ENCODE measurements at places on chromosomes 4 and X.

- DNase-seq: no peak
These were observed 57.4 kb downstream of the NSD2 start for GRCh38 chr4:1928356-1929239.

DNA sequence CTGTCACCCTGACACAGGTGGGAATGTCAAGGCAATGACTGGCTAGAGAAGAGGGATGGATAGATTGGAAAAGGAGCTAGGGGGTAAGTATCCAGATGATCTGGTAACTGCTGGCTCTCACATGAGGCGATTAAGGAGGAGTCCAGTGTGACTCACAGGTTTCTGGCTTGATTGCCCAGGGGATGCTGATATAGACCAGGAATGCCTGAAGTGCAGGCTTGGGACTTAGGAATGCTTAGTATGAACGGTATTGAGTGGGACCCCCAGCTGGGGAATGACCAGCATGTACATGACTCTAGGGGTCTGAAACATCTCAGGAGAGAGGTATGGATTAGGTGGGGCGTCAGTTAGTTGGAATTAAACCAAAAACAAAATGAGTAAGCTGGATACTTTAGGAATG is 65.8 kb upstream of the PRPS1 start:
- DNase-seq: no peak

DNA sequence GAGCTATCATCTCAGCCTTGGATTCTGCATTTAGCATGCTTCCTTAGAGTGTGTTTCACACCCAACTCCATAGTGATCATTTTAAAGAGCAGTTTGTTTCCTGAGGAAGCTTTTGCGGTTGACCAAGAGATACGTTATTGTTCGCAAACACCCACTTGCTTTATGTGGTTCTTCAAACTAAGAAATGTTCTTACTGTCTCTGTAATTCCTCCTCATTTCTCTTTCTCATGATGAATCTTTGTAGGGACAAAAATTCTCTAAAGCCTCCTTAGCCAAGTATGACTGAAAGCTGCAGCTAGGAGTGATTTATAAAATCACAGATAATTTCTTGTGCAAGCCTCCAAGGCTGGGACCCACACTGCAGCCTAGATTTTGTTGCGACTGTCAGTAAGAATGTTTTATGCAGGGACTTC is 10.0 kb downstream of the TNIP3 start:
- DNase-seq: no peak

DNA sequence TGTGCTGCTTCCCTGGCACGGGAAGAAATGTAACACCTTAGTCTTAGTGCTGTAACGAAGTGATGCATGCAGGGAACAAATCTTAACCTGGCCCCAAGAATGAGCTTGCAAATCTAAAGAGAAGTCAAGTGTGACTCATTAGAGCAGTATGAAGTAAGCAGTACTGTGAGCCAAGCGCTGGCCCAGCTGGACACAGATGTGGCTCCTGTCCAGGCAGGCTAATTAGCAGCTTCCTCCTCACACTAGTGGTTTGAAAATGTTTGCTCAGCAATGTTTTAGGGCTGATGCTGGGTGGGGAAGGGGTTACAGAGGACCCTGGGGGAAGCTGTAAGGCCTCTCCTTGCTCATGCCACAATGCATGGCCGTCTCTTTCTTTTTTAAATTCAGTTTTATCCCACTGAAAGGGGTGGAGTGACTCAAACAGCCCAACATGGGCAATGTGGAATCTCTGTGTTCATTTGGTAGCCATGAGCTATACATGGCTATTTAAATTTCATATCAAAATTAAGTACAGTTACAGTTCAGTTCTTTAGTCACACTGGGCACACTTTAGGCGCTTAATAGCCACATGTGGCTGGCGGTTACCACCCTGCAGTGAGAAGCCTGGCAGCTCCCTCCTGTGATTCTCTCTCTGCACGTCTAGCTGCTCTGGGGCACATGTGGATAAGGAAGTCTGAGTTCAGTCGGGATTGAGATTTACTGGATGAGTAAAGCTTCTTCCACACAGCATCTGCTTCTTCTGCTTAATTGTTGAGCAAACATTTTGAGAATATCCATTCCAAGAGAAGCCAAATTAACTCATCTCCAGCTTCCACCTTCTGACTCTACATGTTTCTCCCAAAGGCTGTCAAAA is 48.8 kb downstream of the MAP7D2 start:
- DNase-seq: no peak

GRCh38 chr4:57193209-57193810 is 83.1 kb upstream of the IGFBP7 start:
- DNase-seq: no peak

DNA sequence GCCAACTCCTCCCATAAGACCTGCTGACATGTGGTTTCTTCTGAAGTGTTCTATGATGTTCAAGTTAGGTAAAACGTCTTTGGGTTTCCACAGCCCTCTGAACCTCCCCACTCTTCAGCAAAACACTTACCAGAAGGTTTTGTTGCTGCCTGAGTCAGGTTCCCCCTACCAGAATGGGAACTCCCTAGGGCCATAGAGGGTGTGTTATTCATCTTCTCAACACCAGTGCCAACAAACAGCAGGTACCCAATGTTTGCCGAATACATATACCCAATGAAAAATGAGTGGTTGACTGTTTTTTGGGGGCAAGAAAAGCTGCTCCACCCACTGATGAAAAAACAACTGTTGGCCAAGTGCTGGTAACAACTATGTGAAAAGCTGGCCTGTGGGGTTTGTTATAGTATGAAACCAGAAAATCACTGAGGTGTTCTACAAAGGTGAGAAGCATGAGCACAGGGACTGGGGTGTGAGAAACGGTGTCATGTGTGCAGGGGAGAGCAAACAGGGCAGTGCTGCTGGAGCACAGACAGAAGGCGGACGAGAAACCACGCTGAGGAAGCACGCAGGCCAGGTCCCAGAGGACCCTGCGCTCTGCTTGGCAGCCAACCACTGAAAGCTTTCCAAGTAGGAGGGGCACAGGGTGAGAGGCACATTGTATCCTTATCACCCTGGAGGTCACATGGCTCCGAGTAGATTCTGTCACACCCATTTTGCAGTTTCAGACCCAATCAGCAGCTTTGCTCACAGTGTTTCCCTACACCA is 28.8 kb downstream of the ATP8A1 start:
- no peak for DNase-seq

DNA sequence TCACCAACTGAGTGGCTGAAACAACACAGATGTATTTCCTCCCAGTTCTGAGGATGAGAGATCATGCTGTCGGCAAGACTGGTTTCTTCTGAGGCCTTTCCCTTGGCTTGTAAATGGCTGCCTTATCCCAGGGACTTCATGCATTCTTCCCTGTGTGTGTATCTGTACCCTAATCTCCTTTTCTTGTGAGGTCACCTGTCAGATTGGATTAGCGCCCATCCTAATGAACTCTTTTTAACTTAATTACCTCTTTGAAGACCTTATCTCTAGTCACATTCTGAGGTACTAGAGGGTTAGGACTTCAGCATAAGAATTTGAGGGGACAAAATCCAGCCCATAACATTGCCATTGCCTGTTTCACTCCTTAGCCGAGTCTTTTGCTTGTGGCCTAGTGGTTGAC is 59.5 kb upstream of the TMEM150C start:
- no peak for DNase-seq

GRCh38 chr4:24657768-24658617 is 73.6 kb upstream of the DHX15 start:
- no peak for DNase-seq

DNA sequence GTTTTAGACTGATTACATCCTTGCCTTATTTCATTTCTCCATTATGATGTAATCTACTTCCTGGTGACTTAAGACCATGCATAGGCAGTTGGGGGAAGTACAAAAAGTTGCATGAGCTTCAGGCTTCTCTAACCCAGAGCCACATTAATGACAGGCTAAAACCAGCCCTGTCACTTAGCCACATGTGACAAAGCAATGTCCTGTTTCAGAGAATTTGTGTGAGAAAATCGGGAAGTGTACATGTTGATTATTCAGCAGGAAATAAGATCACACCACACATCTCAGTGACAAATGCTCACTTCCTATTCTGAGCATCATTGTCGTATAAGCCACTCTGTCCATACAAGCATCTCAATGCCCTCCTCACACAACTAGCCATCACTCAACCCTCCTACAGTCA is 98.5 kb upstream of the MAGEB16 start:
- DNase-seq: no peak

GRCh38 chr4:56908206-56909085 is 746 bp downstream of the REST start:
- DNase-seq: peak; percentile 82

GRCh38 chr4:62709618-62710252 is 1509.6 kb downstream of the ADGRL3 start:
- DNase-seq: no peak

- DNase-seq: no peak
These were observed 359.5 kb downstream of the C4orf33 start for GRCh38 chr4:129455482-129455881.

GRCh38 chr4:158856852-158857251 is 88.0 kb downstream of the FNIP2 start:
- DNase-seq: no peak

DNA sequence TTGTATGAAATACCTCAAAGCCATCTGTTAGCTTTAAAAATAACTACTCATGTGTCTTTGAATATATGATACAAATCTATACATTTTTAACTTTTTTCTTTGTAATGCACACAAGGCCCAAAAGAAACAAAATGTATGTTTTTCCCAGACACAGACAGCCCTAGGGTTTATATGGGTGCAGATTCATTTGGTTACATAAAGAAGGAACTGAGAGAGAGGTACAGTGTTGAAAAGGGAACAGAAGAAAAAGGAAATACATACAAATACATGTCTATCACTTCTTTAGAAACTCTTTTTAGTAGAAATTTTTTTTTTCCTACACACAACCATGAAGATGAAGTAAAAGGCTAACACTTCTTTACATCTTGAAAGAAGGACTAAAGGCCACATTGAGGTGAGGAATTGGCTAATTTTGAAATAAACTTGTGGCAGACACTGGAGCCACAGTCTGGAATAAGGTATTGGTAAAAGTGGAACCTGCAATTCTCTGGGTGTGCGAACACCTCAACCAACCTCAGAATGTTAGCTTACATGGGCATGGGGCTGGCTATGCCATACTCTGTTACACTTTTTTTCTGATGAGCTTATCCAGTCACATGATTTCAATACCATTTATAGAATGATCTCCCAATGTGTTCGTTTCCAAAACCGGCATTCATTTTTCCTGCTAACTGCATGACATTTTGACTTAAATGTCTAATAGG is 67.9 kb downstream of the FAM47C start:
- DNase-seq: no peak

GRCh38 chr4:156781852-156782251 is 189.7 kb downstream of the PDGFC start:
- DNase-seq: no peak

- DNase-seq: no peak
These were observed 31.5 kb upstream of the HTRA3 start for GRCh38 chr4:8238036-8238511.

GRCh38 chr4:19025031-19025430 is 1003.5 kb upstream of the LCORL start:
- no peak for DNase-seq

DNA sequence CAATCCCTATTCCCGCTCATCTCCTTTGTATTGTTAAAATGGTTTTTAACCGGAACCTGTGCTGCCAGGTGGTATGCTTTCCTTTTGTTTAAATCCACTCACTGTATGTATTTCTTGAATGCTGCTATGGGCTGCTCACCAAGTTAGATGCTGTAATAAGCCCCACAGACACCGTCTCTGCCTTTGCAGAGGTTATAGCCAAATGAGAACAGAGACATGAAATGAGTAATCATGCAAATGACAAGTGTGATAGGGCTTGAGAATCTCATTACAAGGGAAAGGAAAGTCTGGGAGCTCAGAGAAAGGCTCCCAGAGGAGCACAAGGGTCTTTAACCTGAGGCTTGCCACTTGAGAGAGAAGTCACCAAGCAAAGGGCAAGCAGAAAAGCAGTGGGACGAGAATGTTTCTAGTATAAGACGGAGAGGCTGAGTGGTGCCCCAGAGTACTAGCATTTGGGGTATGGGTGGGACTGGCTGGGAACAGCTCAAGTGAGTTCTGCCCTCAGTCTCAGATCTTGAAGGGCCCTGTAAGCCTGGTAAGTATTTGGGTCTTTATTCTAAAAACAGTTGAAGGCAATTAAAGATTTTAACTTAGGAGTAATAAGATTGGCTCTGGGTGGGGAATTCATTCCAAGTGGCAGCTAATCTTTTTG is 110.8 kb upstream of the H2AZ1 start:
- no peak for DNase-seq

DNA sequence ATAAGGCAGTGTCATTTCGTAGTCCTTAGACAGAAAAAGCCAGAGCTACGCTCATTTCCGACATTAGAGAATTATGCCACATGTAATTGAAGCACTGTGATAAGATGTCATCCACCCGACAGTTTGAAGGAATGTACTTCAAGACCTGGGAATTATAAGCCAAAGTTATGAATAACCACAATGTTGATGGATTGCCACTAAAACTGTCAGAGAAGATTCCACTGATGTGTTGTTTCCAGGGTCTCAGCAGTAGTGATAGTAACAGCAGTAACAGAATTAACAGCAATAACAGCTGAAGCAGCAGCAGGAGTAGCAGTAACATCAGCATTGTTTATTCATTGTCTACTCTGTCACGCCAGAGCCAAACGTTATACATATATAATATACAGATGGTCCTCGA is 24.7 kb downstream of the RAB33A start:
- no peak for DNase-seq

- no peak for DNase-seq
These were observed 51.3 kb upstream of the NFKB1 start for GRCh38 chr4:102449751-102450352.

- DNase-seq: no peak
These were observed 13.7 kb upstream of the CLTRN start for GRCh38 chrX:15678339-15678738.

GRCh38 chr4:165288226-165288625 is 39.2 kb upstream of the MSMO1 start:
- DNase-seq: no peak

DNA sequence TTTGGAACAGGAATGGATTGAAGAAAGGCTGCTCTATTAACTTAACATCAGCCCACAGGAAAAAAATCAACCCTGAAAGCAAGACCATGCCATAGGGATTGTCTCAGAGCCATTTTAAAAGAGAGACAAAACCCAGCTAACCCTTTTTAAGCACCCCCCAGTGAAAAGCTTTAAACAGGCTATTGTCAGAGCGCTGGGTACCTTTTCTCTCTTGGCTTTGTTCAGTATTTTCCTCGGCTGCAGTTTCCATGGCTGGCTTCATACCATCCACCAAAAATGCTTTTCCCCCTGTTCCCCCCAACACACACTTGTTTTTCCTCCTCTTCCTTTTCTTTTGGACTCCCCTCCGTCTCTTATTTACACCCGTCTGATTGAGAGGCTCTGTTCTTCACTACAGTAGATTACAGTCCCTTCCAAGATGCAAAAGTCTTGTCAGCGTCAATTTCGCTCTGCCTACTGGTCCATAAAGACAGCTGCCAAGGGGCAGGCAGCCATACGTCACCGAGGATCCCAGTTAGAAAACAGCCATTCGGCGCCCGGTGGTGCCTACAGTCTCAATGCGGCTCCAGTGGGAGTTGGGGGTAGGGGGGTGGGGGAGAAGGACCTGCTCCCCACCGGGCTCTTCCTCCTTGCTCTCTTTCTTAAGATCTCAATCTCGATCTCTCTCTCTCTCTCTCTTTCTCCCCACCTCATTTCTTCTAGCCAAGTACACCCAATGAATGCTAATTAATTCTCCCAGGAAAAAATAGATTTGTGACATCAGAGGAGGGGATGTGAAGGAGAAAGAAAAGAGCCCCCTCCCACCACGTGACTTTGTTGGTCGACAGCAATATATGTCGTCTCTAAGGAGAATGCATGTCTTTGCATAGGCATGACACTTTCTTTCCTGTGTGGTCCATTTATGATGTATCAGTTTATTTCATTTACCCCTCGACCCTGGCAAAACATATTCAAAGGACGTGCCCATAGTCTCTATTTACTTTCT is at the start of gene GPM6B:
GPM6B (minus strand) TSS at position 451 of the 985 bp plus-strand sequence; CDS start at position 262, 189 bp downstream.
- no peak for DNase-seq

- DNase-seq: no peak
These were observed 51.1 kb upstream of the TMEM33 start for GRCh38 chr4:41883988-41884734.

Data from mesothelial cell of epicardium (in vitro differentiated cells).